Panc1 (cell line): ENCODE measurements at places on chromosomes 13 and 19.

GRCh38 chr19:15122331-15123030, 15.3 kb downstream of the SYDE1 start:
- no peak for DNase-seq

- DNase-seq = no peak
Observed at GRCh38 chr13:40059540-40060232, 404.2 kb downstream of the COG6 start.

DNA sequence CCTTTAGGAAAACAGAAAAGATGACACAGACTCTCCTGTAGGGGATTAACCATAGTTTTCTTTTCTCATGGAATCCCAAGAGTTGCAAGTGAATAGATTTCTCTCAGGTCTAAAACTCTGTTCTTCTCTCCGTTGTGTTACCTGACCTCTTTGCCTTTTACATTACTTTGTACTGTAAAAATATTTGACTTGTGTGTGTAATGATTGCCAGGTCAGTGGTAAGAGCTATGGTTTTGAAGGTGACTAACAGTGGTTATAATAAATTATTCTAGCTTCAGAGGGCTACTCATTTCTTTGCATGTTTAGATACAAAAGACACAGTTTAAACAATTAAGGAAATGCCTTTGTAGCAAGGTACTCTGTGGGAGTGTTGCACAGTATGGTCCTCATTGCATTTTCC, 23.0 kb upstream of the PSG2 start:
- DNase-seq = no peak

GRCh38 chr19:12156223-12157058, at the start of gene ZNF625:
Gene ZNF625 (minus strand): TSS chr19:12156734. CDS start chr19:12156558, 176 bp downstream.
- no peak for DNase-seq

DNA sequence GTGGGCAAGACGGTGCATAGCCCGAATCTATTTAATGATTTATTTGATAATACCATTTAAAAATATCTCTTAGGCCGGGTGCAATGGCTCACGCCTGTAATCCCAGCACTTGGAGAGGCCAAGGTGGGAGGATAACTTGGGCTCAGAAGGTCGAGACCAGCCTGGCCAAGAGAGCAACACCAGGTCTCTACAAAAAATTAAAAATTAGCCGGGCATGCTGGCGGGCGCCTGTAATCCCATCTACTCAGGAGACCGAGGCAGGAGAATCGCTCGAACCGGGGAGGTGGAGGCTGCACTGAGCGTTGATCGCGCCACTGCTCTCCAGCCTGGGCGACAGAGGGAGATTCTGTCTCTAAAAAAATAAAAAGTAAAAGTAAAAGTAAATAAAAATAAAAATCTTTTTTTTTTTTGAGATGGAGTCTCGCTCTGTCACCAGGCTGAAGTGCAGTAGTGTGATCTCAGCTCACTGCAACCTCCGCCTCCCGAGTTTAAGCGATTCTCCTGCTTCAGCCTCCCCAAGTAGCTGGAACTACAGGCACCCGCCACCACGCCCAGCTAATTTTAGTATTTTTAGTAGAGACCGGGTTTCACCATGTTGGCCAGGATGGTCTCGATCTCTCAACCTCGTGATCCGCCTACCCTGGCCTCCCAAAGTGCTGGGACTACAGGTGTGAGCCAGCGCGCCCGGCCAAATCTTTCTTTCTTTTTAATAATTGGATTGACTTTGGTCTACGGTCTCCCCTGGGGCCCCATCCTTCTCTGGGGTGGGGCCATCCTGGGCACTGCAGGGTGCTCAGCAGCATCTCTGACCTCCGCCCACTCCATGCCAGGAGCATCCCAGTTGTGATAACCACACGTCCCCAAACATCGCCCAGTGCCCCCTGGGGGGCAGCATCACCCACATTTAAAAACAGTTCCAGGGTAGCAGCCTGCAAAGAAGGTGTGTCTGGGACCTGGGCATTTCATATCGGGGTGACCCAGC, 90.7 kb downstream of the GNG7 start:
- DNase-seq = no peak

DNA sequence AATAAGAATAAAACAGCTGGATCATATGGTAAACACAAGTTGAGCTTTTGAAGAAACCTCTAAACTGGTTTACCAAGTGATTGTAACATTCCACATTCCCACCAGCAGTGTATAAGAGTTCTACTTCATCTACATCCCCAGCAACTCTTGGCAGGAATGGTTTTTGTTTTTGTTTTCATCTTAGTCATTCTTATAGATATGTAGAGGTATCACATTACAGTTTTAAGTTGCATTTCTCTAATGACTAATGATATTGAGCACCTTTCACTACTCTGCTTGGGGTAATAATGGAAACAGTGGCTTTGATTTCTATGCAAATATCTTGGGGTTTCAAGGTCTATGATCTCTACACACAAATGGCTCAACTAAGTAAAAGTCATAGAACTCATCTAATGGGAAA, 614.5 kb downstream of the TBC1D4 start:
- no peak for DNase-seq

DNA sequence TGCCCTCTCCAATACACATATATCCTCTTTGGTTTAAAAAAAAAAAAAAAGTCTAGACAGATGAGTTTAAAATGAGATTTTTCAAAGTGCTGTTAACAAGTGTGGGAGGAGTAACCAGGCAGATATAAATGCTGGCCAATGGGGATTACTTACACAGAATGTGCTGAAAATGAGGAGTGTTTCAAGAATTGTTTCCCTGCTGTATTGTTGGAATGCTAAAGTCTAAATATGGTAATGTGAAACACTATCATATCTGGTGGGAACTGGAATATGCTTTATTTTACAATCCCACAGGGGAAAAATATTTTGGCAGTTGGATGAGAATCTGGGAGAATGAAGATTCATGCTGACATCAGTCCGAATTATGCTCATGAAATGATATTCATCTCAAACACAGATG, 250.7 kb downstream of the DCT start:
- no peak for DNase-seq

DNA sequence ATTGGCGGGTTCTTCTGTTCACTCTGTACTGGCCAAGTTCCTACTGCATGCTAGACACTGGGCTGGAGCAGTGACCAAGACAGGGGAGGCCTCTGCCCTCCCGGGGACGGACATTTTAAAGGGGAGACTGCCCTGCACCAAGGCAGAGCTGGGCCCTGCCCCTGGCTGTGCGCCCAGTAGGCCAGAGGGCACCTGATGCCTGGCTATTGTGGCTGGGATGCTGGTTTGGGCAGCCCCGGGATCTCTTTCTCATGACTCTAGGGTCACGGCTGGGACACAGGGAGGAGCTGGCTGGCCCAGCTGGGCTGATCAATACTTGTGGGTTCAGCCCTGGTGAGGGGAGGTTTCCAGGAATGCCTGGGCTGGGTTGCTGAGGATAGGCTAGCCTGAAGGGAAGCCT, 17.7 kb downstream of the LIPE start:
- DNase-seq = no peak

GRCh38 chr13:49627831-49628652, at the start of gene ARL11:
Gene ARL11 (plus strand): TSS chr13:49628507. CDS start chr13:49630448, 1,941 bp downstream.
- no peak for DNase-seq

DNA sequence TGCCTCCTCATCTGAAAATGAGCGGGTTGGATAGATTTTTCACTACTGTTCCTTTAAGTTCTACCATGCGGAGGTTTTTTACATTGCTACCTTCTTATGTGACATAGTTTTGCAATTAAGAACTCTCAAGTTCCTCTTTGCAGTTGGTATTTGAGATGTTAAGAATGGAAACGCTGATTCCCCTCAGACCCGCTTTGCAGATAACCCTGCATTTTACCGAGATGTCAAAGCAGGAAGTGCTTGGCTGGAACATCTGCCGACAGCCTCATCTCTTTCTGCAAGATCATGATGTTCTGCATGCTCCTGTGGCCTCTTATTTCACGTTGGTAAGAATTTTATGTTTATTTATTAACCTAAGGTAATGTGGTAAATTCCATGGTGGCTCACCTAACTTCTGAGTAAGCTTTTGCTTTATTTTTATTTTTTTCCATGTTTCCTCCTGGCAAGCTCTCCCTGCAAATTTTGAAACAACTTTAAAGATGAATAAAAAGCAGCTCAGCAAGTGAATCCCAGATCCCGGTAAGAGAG, 22.5 kb downstream of the PABPC3 start:
- DNase-seq = no peak

DNA sequence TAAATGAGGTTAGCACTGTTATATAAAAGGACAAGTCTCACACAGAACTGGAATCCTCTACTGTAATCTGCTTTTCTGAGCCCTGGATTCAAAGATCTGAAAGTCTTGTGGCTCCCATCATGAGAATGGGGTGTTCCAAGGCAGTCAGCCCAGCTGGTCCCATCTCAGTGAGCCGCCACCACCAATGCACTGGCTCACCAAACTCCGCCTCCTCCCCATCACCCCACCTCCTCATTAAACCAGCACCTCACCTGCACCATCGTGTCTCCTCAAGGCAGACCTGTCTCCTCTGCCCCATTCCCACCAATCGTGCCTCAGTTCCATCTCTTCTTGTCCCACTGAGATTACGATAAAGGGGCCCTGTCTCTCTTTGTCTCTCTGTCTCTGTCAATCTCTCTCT, 166.7 kb downstream of the USP12 start:
- no peak for DNase-seq

- DNase-seq = no peak
Observed at GRCh38 chr13:100300243-100300642, 211.3 kb downstream of the PCCA start.

GRCh38 chr19:55212447-55212846, 3.1 kb upstream of the PTPRH start:
- DNase-seq = no peak

DNA sequence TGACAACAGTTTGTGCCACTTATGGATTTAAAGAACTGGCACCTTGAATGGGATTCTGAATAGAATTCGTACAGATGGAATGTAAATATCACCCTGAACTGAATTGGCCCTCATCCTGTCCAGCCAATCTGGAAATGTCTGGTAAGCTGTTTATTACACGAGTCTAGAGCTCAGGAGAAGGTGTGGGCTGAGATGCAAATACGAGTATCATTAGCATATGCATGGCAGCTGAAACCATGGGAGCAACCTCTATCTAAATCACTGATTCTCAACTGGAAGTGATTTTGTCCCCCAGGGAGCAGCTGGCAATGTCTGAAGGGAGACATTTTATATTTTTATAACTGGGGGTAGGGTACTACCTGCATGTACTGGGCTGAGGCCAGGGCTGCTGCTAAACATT, 15.6 kb upstream of the VWA8 start:
- DNase-seq = no peak

DNA sequence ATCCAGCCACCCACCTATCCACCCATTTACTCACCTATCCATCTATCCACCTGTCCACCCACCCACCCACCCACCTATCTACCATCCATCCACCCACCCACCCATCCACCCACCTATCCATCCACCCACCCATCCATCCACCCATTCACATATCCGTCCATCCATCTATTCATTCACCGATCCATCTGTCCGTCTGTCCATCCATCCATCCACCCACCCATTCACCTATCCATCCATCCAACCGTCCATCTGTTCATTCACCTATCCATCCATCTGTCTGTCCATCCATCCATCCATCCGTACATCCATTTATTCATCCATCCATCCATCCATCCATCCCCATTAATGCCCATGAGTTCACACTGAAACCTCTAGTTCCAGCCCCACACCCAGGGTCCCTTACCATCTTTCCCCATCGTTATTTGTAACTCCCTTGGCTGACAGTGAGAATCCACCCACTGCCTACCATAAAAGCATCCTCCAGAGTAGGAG, 31.3 kb downstream of the KDM4B start:
- DNase-seq = no peak

GRCh38 chr13:48896312-48896711, 79.4 kb upstream of the FNDC3A start:
- DNase-seq = no peak

DNA sequence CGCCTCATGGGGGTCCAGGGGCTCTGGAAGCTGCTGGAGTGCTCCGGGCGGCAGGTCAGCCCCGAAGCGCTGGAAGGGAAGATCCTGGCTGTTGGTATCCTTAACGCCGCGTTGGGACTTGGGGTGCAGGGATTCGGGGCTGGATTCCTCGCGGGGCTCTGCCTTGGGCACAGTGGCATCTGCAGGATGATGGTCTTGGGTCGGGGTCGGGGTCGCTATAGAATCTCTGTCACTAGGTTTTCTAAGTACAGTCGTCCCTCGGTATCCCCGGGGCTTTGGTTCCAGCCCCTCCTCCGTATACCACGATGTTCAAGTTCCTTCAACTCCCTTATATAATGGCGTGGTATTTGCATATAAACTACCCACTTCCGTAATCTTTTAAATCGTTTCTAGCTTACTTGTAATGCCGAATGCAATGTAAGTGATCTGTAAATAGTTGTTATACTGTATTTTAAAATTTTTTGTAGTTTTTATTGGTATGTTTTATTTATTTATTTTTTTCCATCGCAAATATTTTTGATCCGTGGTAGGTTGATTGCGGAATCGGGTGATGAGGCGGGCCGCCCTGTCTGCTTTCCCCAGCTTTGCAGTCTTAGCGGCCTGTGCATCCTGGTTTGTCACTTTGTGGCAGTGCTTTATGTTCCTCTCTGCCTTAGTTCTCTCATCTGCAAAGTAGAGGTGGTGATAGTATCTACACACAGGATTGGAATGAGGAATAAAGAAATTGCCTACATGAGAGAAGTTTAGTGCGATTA, 606 bp downstream of the ERCC5 start:
- DNase-seq = no peak

- no peak for DNase-seq
Observed at GRCh38 chr13:99905224-99905623, 66.3 kb downstream of the ZIC5 start.

DNA sequence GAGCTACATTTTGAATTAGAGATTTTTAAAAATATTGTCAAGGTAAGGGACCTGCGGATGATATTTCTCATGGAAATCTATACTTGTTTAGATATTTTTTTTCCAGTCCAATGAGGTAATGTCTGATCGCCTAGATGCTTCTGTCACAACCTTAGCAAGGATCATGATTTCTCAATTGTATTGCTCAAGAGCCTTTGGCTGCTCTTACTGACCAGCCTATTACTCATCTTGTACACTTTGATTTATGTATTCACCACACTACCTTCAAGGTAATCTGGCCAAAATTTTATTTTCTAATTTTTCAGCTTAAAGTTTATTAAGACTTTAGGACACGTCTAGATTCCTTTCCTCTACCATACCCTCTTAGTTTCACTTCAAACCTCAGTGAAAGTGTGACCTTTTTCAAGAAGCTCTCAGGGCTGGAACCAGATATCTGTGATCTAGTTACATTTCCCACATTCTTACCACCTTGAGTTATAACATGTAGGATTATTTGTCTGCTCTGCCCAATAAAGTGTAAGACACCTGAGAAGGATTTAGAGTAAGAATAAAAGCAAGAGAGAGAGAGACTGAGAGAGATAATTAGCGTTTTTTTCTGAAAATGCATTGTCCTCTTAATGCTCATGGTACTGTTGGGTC, 197.1 kb downstream of the ITGBL1 start:
- DNase-seq = no peak
